ENCODE measurements at places on chromosomes 2 and 18.

- no peak for DNase-seq
Observed at GRCh38 chr2:205375461-205376448, 306.5 kb upstream of the NRP2 start.

DNA sequence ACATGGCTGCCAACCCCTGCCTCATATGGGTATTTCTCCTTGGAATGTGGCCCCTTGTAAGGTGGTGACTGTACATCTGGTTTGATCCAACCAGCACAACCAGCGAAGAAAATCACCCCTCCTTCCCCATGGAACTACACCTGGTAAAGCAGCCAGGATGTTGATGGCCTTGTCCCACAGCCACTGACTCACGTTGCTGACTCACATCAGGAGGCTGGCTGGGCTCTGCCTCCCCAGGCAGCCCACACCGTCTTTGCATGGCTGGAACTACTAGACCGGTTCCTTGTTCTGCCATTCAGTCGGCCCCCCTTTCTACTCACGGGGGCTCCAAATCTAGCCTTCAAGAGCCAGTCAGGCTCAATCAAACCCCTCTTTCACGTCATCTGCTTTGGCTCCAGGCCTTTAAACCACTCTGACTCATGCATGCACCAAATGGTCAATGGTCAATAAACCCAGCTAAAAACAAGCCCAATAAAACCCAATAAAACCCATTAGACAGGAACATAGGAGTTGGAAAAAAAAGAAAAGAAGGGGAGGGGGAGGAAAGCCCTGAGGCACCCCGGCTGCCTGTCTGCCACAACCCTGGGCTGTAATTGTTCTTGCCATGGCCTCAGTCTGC is 114.8 kb downstream of the PLB1 start:
- DNase-seq, result peak; percentile 93

DNA sequence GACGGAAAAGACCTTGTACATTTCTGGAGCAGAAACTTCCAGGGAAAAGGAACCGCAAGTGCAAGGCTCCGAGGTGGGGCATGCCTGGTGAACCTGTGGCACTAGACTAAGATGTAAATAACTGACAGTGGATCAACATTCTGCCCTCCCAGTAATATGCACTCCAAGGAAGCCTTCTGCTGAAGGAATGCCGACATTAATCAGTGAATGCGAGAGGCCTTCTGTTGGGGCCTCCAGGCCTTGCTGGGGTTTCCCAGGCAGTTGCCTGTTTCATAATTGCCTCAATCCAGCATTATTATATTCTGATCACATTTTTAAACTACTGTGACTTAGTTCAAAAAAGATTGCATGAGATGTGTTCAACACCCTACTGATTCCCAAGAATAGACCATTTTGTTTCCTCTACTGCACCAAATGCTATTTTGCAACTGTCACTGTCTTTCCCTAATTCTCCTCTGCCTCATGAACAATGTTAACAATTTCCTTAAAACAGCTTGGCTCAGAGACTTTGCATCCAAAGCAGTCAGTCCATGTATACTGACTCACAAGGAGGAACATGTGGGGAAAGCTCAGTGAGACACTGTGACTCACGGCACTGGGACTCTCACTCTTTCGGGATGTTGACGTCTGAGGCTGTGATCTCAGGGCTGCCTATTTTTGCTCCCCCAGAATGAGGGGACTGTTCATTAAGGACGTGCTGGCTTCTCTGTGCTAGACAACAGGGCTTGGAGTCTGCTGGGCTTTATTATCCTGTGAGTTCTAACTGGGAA is 10.5 kb upstream of the DSG2 start:
- no peak for DNase-seq

- DNase-seq, result no peak
Observed at GRCh38 chr2:69958480-69958879, 3.0 kb downstream of the ASPRV1 start.

GRCh38 chr2:237530472-237531433 is 35.6 kb upstream of the PRLH start:
- DNase-seq, result no peak

DNA sequence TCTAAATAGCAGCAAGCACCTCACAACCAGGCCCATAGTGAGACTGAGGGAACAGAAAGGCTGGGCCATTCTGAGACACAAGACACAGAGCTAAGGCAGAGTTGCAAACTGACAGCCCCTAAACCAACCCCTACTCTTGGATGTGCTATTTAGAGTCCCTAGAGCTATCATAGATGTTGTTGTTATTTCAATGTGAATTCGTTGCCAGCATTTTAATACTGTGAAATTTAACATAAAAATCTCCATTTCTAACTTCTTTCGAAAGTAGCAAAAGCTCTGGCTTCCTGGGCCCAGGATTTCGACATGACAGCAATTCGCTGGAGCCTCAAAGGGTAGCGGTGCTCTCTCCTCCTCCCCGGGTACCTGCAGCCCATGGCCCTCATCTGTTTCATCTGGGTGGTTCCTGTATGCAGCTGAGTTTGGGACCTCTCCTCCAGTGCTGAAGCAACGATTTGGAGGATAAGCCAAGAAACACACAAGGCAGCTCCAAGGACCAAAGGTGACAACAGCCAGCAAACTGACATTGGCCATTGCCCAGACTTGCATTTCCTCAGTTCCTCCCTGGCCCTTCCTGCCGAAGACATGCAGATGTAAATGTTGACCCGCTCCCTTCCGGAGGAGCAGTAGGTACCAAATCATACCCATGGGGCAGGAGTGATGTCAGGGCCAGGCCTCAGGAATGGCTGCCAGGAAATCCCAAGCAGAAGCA is 254.4 kb upstream of the NCKAP5 start:
- DNase-seq, result no peak

GRCh38 chr2:167750675-167751074 is 496.7 kb downstream of the STK39 start:
- DNase-seq, result no peak

- no peak for DNase-seq
Observed at GRCh38 chr2:188245230-188245629, 46.4 kb upstream of the GULP1 start.

- DNase-seq, result no peak
Observed at GRCh38 chr2:33320573-33320972, 155.9 kb upstream of the RASGRP3 start.

DNA sequence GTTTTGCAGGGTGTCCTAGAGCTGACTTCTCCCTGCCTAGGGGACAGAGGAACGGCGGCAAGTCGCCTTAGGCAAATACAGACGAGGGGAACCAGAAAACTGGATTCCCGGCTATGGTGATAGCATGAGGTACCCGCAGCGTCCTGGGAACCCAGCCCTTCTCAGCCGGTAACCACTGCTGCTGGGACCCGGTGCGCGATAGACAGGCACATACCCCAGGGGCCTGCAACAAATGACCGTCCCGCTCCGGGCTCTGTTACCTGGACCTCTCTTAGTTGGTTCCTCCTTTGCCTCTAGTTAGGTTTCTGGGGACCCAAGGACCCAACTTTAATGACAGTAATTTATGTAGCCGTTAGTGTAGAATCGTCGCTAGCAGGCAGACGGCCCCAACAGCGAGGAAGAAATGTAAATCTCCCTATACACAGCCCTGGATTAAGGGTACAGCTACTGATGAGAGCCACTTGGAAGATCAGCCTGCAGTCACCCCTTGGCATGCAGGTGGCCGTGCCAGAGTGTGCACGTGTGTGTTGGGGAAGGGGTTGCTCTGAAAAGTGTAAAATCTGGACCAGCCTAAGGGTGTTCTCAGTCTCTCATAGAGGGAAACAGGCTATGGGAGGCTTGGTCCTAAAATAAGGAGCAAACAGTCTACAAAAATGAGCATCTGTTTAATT is 819 bp upstream of the SERPINE2 start:
- no peak for DNase-seq

DNA sequence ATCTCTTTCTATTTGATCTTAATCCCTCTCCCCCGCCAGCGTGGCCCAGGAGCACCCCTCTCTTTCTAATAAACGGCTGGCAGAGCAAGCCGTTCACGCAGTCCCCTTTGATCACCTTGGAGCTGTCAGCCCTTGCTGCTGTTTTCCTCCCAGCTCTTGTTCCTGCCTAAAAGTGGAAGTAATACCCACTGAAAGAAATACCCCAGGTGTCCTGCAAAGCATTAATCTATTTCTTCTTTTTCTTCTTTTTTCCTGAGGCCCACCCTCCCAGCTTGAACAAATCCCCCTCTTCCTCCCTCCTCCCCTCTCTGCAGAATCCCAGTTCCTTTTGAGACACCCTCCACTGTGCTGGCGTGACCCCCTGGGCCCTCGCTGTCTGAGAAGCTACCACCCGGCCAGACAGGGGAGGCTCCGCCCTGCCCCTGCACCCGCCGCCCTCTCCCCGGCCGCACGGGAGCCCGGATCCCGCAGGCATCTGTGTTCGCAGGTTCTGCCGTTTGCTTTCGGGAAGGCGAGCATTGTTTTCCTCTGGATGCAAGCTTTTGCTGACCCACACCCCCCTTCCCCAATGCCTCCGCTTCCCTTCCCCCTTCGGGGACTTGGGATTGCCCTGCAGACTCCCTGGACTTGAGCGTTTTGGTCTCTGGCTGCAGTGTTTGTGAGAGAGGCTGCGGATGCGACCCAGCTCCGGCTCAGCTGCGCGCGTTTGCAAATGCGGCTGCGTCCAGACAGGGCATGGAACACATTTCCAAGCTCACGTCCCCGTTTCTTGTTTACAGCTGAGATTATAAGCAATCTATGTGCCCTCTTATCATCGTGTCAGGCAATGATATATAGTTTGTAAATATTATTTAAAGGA is 631.5 kb downstream of the NYAP2 start:
- DNase-seq, result no peak

- DNase-seq, result no peak
Observed at GRCh38 chr2:21404137-21404536, 280.4 kb downstream of the TDRD15 start.

- DNase-seq, result no peak
Observed at GRCh38 chr2:179021258-179021657, 28.7 kb downstream of the CCDC141 start.

DNA sequence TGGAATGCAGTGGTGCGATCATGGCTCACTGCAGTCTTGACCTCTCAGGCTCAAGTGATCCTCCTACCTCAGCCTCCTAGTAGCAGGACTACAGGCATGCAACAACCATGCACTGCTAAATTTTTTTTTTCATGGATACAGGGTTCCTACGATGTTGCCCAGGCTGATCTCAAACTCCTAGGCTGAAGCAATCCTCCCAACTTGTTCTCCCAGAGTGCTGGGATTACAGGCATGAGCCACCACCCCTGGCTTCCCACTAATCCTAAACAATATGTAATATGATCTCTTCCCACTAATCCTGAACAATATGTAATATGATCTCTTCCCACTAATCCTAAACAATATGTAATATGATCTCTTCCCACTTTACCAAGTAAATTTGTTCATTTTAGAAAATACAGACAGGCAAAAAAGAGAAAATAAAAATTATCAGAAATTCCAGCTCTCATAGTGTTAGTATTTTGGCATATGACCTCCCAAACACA is 33.7 kb upstream of the C18orf32 start:
- peak; percentile 24 for DNase-seq

GRCh38 chr2:9770308-9771100 is 72.8 kb upstream of the TAF1B start:
- DNase-seq, result peak; percentile 78

GRCh38 chr2:25369876-25370275 is 28.2 kb upstream of the DNMT3A start:
- no peak for DNase-seq

DNA sequence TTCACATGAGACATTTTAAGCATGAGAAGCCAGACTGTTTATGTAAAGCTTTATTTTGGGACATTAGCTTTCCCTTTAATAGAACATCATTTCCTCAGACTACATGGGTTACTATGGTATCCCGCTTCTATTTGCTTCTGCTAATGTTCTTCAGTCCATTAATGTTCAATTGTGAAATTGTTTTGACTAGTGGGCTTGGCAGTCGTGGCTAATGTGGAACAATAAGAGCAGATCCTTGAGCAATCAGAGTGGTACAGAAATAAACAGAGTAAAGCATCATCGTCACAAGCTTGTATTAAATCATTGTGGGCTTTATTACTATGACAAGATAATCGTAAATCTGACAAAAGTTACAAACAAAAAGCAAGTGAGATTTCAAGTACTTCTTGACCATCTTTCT is 60.2 kb downstream of the PDE1A start:
- DNase-seq, result no peak

DNA sequence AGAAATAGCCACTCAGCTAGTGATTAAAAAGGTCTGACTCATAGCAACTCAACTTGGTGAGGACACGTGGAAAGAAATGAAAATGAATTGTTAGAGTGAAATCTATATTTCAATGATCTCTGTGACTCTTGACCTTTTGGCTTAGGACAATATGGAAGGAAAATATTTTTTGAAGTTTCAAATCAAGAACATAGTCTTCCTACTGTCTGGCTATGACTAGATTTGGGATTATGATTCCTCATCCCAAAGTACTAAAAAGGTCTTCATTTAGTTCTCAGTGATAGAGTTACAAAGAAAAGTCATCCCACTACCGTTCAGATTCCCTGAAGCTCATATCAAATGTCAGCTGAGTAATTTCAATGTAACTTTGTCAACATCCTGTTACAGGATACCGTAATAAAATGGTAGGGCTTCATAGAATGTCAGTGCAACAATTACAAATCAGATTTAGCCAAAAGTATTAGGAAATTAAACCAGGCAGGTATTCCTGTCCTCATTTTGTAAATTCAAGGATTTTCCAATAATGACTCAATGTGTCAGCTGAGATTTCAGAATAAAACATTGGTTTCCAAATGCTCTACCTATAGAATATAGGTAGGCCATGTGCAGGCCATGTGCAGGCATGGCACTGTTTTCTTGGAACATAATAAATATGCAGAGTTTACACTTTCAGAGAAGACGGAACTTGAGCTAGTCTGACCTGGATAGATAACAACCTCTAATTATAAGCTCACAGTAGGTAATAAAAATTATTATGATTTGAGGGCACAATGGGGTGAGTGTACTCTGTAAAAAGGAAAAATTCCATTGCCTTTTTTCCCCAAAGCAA is 36.0 kb downstream of the ANKRD29 start:
- DNase-seq, result no peak

GRCh38 chr2:24566630-24567029 is 75.6 kb downstream of the NCOA1 start:
- DNase-seq, result no peak

GRCh38 chr18:27614951-27615844 is 430.1 kb upstream of the CHST9 start:
- no peak for DNase-seq

GRCh38 chr2:211766689-211767088 is 771.9 kb downstream of the ERBB4 start:
- DNase-seq, result no peak

DNA sequence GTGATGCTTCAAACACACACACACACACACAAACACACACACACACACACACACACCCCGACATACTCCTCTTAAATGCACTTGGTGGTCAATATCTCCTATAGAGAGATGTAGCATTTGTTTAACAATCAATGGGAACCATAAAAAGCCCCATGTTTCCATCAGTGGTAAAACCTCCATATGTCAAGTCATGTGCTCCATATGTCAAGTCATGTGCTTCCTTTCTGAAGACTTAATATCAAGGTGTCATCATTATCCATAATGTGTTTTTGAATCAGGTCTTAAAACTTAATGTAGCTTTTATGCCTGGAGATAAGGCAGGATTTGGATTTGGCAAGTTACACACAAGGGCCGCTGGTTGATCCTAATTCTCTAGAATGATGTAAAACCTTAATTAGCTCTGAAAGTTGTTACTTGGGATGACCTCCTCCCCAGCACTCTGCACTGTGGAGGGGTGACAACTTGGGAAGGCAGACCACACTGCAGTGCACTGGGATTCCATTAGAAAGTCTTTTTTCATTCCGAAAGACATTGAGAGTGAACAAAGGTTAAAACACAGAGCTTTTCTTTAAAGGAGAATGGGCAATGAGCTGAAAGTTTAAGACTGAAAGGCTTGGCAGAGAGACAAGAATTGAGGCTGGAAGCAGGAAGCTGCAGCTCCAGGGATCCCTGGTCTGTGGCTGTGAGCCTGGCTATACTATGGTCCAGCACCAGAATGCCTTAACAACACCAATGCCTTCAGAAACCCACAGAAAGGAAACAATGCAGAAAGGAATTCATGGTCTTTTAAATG is 26.4 kb downstream of the ALK start:
- DNase-seq, result no peak

Data from ascending aorta (tissue), 2 donors.